ENCODE measurements at places on chromosomes 7 and 10.

DNA sequence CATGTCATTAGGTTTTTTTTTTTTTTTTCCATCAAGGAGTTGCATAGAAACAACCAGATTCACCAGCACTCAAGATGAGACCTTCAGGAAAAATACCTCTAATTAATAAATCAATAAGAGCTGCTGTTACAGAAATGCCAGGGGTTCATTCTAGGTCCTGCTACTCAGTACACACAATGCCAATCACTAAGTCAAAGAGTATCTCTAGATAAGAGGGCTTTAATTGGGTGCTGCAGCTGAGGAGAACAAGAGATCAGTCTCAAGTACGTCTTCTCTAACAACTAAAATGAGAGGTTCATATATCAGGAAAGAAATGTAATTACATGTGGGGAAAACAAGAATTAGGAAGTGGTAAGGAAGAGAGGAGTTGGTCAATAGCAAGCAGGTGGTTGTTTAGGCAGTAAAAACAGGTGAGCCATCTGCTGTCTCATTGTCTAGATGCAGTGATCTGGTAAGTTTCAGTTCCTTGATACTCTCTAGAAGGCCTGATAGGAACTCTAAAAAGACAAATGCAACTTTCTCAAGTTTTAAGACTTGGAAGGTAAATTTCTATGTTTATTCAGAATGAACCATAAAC, 272.9 kb upstream of the ZWINT start:
- DNase-seq = no peak

GRCh38 chr7:33754933-33755928, 150.1 kb upstream of the BMPER start:
- DNase-seq = no peak

- DNase-seq = no peak
Measured at GRCh38 chr7:21373031-21373430, 54.9 kb upstream of the SP4 start.

- DNase-seq = no peak
Measured at GRCh38 chr7:143965280-143965679, 10.6 kb downstream of the OR2F1 start.

DNA sequence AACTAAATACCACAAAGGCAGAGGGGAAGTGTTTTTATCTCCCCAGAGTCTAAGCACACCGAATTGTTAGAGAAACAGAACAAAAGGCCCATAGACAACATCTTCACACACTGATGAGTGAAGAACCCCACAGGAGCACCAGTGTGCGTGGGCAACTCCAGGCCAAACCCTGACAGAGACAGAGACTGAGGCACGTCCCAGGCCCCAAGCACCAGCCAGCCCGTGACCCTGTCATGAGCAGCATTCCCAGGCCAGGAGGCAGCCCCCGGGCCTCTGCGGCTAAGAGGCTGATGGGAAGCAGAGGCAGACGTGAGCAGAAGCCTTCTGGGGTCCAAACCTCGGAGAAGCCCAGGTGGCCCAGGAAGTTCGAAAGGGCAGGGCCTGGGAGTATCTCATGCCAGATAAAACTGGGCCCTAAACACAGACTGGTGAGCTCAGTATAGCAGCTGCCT, 184.4 kb downstream of the TCERG1L start:
- DNase-seq = no peak

DNA sequence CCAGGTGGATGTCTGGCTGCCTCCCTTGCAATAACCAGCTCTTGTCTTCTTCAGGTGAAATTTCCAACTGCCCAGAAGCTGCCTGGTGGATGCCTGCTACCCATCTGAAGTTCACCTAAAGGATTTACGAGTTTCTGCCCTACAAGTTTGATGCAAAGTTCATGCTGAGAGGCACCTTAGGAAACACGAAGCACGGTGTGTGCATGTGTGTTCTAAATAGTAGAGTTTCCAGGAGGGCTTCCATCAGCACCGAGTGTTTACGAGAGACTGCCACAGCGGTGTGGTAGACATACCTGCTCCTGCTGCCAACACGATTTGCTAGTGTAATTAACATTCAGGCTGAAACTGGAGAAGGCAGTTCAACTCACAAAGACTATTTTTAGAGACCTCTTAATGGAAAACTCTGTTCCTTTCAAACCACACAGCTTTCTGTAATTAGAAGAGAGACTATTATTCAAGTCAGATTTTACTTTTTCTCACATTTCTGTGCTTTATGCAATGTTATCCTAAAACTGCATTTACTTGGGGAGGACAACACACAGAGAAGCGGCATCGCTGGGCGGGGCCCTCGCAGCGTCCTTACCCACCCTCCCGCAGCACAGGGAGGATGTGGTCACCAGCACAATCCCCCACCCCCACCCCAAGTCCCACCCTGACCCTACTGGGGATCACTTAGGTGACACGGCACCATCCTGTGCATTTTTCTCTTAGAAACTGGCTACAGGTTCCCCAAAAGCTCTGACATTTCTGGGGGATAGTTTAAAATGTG, 15.5 kb upstream of the CPXM2 start:
- DNase-seq = no peak
